ENCODE measurements at places on chromosomes 6 and 20.

- peak; percentile 42 for DNase-seq
These were observed 195.8 kb upstream of the ZNF184 start for GRCh38 chr6:27668442-27669294.

GRCh38 chr6:113909224-113909856 lies 52.2 kb downstream of the MARCKS start:
- no peak for DNase-seq

- no peak for DNase-seq
These were observed 37.7 kb upstream of the RAB22A start for GRCh38 chr20:58271606-58272351.

DNA sequence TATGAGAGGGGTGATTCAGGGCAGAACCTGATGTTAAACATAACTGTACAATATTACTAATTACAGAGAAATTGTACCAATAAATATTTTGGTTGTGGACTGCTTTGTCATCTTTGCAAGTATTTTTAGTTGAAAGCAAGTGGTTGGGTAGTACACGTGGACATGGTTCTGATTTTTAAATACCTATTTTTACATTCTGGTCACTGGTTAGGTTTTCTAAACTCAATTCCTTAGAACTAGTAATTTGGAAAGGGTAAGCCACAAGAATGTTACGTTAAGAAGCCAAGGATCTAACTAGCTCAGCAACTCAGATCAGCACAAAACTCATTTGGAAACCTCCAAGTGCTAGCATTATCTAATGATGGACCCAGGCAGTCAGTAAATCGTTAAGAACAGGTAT lies 2.7 kb downstream of the EPB41L2 start:
- no peak for DNase-seq

DNA sequence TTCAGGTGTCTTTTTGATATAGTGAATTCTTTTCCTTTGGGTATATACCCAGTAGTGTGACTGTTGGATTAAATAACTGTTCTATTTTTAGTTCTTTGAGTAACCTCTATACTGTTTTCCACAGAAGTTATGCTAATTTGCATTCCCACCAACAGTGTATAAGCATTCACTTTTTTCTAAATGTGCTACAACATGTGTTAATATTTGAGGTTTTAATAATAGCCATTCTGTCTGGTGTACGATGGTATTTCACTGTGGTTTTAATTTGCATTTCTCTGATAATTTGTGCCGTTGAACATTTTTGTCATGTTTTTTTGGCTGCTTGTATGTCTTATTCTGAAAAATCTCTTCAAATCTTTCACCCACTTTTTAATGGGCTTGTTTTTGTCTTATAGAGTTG lies 563.5 kb downstream of the GRIK2 start:
- DNase-seq: no peak

- DNase-seq: no peak
These were observed 2.6 kb downstream of the BNIP5 start for GRCh38 chr6:36333931-36334725.

DNA sequence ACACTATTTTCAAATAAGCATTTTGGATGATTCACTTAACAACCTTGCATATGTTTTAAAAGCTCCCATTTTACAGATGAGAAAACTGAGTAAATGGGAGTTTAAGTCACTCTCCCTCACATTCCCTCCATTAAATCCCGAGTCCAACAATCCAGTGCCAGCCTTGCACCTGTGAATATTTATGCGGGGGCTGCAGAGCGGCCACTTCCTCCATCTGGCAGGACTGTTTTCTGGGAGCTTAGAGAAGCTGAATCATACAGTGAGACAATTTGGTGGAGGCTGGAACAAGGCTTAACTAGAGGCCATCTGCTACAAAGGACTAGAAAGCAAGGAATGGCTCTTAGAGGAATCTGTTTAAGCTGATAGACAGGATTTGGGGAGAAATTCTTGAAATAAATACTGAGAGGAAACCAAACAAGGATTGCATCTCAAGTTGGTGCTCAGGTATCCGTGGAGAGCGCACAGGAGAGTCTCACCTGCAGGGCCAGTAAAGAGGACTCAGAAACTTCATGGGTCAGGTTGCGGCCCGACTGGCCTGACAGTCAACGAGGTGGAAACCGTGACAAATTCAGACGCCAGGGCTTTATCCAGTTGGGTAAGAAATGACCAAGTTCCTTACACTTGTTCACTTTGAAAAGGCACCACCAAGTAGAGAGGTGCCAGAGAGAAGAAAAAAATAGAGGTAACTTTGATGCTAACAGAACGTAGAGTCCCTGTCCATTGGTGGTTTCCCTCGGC lies 478.5 kb downstream of the QKI start:
- no peak for DNase-seq

DNA sequence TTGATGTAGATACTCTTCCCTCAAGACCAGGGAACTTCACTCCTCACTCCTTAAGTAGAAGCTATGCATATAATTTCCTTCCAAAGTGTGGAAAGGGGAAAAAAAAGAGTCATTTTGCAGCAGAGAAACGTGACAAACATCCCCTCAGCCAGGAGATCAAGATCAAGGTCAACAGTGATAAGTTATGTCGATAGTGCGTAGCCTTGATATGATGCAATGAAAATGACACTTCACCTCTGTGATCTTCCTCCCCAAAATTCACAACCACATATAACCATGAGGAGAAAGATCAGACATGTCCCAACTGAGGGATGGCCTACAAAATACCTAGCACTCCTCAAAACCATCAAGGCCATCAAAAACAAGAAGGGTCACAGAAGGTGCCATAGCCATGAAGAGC lies 160.4 kb upstream of the MYLIP start:
- no peak for DNase-seq

GRCh38 chr20:308427-309038 lies 11.2 kb downstream of the ZCCHC3 start:
- no peak for DNase-seq

Data from 8988T (cell line).